Right lung (tissue), 10 donors: ENCODE measurements at places on chromosomes 2 and 18. TPM values are rescaled to one million over a fixed set of nuclear protein-coding genes. Genes with fewer than 3 reads are reported as not detected.

DNA sequence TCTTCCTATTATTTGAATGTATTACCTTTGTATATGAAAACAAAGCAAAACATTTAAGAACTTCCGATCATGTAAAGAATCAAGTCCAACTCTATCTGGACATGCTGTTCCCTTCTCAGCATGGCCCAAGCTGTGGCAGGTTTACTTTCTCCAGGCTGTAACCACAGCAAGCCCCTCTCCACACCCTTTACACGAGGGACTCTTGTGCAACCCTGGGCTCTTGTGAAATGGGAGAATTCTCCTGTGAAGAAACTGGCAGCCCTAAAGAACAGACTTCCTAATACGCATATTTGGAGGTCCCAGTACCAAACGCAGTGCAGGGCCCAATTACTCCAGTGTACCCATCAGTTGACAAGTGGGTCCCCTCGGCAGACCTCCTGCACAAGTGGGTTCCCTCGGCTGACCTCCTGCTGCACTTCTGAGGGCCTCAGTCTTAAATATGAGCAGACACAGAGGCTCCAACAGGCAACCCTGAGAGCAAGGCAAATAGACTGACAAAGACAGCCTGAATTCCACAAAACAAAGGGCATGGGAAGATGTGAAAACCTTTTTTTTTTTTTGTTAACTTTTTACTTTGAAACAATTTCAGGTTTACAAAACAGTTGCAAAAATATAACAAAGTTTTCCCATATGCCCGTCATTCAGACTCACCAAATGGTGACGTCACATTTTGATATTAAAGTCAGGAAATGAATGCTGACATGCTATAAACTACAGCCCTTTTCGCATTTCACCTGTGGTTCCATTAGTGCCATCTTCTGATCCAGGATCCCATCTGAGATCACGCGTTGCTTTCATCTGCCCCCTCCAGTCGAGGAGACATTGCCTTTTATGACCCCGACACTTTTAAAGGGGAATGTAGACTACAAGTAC is 78.2 kb downstream of the FBXO15 start:
- DNase-seq, result no peak

CDCA7 gene
- polyA plus RNA-seq, result 92.3 TPM

GRCh38 chr2:238895891-238896600 is 48.2 kb downstream of the TWIST2 start:
- no peak for DNase-seq

- DNase-seq, result no peak
These were observed 448.1 kb upstream of the SMIM21 start for GRCh38 chr18:75875559-75875958.

SRD5A2 gene
- 0.30 TPM for polyA plus RNA-seq
